Occipital lobe (tissue), 3 donors: ENCODE measurements at places on chromosomes 12 and 14.

DNA sequence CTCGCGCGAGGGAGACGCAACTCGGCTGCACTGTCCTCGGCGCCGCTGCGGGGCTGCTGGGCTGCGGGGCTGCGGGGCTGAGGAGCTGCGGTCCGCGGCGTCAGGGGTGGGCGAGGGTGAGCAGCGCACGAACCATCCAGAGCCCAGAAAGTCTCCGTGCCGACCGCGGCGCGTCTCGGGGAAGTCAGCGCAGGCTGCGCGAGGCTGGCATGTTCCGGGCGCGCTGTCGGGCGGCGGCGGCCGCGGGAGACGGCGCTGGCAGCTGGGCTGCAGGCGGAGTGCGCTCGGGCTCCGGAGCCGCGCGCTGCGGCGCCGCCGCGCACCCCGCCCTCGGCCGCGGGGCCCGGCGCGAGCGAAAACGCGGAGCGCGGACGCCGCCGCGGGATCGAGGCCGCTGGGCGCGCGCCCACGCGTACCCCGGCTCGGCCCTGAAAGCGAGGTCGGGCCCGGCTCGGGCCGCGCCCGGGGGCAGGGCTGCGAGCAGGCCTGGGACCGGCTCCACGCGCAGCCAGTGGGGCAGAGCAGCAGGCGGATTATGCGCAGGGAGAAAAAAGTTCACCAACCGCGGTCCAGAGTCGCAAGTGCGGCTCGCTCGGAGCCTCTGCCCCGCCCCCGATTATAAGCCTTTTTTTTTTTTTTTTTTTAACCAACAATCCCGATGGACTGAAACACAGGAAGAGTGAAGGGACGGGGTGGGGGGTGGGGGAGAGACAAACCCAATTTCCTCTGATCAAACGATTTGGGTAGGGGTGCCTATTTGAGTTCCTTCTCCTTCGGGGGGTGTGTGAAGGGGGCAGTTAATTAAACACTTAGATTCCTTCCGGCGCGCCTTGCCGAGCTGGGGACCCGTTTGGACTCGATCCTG, at the start of gene PRICKLE1:
PRICKLE1 (minus strand) TSS at position 282 of the 865 bp plus-strand sequence. CDS start 117,230 bp downstream, outside the sequence.
- no peak for DNase-seq

- DNase-seq, result no peak
Measured at GRCh38 chr12:77062846-77063461, 2.4 kb downstream of the E2F7 start.

GRCh38 chr12:75727577-75727976, 216.2 kb upstream of the KRR1 start:
- no peak for DNase-seq

DNA sequence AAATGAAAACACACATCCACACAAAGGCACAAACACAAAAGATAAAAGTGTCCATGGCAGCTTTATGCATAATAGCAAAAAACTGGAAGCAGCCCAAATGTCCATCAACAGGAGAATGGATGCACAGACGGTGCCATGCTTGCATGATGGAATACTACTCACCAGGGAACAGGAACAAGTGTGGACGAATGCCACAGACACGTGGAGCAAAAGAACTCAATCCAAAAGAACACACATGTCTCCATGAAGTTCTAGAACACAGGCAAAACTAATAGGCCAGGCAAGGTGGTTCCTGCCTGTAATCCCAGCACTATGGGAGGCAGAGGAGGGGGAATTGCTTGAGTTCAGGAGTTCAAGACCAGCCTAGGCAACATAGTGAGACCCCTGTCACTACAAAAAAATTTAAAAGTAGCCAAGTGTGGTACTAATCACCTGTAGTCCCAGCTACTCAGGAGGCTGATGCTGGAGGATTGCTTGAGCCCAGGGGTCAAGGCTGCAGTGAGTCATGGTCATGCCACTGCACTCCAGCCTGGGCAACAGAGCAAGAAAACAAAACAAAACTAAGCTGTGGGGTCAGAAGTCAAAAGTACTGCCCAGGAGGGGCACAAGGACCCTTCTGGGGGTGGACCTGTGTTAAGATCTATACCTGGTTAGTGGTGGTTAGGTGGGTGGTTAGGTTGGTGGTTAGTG, 7.3 kb upstream of the TMEM119 start:
- DNase-seq, result no peak
